ENCODE measurements at places on chromosomes 2 and 18.

GRCh38 chr2:48320742-48321141 is 209.2 kb upstream of the STON1 start:
- DNase-seq = no peak

DNA sequence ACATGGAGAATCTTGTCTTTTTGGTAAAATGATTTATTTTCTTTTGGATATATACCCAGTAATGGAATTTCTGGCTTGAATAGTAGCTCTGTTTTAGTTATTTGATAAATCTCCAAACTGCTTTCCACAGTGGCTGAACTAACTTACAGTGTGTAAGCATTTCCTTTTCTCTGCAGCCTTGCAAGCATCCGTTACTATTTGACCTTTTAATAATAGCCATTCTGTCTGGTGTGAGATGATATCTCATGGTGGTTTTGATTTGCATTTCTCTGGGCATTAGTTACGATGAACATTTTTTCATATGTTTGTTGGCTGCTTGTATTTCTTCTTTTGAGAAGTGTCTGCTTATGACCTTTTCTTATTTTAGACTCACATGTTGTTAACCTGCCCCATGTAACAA is 190.2 kb downstream of the GALR1 start:
- DNase-seq = no peak

DNA sequence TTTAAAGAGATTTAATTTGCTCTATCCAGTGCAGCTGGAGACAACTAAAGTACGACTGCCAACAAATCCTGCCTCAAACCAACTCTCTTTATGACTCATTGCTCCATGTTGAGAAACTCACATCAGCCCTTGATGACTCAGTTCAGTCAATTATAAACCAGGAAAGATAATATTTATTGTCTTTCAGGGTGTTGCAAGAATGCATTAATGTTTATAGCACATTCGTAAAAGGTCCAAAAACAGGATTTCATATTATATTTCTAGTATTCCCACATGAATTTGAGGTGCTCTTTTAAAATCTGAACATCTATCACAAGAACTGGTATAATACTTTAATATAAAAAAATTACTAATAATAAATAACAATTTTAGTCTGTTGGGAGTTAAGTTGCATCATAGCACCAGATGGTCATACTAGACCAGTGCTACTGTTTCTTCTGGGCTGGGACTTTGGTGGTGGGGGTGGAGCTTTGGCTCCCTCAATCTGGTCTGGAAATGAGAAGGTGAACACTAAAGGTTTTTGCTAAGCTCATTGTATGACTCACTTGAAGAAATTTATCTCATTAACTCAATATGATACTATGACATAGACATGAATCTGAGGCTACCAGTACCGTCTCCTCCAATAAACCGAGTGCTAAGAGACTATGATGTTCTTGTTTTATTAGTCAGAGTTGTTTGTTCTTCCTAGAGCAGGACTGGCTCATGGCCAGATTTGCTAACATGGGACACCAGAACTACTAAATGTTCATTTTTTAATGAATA is 26.6 kb upstream of the MAP3K20 start:
- DNase-seq = peak; percentile 61

GRCh38 chr18:9380621-9381395 is 46.2 kb downstream of the TWSG1 start:
- no peak for DNase-seq

GRCh38 chr2:178306352-178307073 is 112.2 kb downstream of the OSBPL6 start:
- DNase-seq = peak; percentile 40

GRCh38 chr2:62536873-62537547 is 31.0 kb upstream of the TMEM17 start:
- DNase-seq = no peak

- DNase-seq = no peak
Measured at GRCh38 chr2:176446718-176447414, 177.6 kb downstream of the MTX2 start.

DNA sequence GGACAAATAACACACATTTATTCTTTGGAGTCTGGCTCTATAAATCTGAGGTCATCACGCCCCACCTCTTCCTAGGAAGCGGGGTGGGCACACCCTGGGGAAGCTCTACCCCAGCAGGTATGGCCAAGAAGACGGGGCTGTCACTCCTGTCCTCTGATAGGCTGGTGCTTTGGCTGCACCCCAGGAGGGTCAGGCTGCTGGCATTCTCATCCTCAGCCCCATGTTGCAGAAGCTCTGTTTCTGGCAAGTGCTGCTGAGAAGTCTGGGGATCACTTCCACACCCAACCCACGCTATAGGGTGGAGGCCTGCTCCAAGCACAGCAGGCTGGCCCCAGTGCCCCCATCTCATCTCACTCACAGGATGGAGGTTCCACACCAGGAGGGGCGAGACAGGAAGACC is 17.6 kb downstream of the ARHGEF4 start:
- no peak for DNase-seq

GRCh38 chr2:41847744-41848441 is 199.9 kb upstream of the PKDCC start:
- DNase-seq = no peak

GRCh38 chr2:171598713-171599319 is 76.5 kb downstream of the CYBRD1 start:
- DNase-seq = peak; percentile 57

DNA sequence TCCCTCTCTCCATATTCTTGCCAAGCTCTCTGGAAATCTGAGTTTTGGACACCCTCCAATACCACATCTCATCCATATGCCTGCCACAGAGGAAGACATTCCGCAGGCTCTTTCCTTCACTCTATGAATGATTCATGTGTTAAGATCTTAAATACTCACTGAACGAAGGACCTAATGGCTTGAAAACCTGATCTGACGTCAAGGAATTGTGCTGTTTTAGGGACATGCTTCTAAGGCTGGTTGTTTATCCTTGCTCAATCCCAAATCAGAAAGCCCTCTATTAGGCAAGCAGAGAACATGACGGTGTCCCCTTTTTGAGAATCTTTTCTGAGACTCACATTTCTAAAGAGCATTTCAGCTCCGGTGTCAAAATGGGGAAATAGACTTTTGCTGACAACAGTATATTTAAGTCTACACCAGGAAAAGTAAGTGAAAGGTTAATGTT is 83.7 kb upstream of the GALNT5 start:
- DNase-seq = no peak

- no peak for DNase-seq
Measured at GRCh38 chr2:61135510-61135909, 26.5 kb upstream of the C2orf74 start.

- no peak for DNase-seq
Measured at GRCh38 chr18:10685484-10685883, 159.7 kb downstream of the NAPG start.

DNA sequence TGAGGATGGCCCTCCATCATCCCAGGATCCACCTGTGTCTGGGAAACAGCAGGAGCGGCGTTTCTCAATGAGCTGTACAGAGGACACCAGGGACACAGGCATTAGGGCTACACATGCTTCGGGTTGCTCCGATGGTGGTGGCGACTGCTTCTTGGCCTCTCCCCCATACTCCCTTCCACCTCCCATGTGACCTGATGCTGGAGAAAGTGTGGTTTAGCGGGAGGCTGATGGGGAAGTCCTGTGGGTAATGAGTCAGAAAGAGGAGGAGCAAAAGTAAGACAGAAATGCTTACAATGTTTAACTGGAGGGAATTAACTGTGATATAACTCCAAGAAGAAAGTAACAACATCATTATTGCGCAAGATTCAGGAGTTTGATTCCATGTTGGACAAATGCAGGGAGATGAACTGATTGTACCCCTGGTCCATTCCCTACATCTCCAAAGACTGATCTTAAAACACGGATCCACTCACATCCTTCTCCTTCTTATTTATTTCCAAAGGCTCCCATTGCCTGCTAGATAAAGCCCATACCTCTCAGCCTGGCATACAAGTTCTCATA is 186.6 kb downstream of the NRP2 start:
- DNase-seq = peak; percentile 56

DNA sequence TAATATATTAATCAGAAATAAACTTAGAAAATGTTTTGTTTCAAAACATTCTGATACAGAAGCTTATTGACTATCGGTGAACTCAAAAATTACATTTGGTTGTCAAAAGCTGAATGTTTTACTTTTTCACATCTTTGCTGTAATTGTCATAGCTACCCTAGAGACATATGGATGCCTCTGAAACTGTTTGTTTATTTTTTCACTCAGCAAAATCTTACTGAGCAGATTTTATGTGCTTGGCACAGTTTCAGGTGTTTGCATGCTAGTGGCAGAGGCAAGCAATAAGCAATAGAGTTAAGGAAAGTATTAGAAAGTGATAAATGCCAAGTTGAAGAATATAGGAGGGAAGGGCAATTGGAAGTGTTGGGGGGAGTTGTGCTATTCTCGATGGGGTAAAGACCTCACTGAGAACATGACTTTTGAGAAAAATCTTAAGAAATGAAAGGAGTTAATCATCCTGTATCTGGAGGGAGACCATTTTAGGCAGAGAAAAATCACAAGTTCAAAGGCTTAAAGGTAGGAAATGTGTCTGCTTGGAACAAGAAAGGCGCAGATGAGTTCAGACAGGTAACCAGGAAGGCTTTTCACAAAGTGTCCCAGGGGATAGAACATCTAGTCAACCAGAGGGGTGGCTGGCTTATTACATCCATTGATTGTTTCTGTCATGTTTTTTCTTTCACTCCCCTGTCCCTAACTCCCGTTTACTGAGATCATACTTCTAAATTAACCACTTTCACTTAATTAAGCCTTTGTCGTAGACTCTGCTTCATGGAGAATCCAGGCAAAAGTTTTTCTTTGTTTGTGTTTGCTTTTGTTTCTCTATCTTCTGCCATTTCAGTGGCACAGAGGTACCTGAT is 27.2 kb upstream of the COBLL1 start:
- no peak for DNase-seq

DNA sequence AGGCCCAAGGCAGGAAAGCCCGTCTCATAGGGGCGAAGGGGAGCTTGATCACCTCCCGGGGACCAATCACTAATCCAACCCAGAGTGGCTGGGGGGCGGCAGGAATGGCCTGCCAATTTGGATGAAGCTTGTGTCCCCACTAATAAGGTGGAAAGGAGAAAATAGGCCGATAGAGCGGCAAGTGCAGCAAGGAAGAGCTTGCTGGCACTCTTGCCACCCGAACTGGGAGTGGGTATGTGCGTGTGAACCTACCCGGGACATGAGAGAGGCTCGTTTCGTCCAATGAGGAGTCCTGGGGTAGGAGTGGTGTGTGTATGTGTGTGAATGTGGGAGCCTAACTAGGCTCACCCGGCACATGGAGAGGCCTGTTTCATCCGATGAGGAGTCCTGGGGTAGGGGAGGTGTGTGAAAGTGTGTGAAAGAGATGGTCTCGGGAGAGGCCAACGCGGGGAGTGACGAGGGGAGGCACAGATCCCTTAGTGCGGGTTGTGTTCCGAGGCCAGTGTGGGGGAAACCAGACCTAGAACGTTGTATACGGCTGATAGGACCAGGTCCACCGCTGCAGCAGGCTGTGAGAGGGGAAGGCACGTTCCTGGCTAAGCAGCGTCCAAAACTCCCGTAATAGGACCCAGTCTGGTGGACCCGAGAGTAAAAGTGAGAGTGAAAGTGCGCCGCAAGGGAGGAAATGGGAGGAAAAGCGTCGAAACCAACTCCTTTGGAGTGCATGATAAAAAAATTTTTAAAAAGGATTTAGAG is 47.1 kb upstream of the SELENOI start:
- peak; percentile 42 for DNase-seq

- no peak for DNase-seq
Measured at GRCh38 chr2:127943186-127943585, 57.4 kb upstream of the AMMECR1L start.

DNA sequence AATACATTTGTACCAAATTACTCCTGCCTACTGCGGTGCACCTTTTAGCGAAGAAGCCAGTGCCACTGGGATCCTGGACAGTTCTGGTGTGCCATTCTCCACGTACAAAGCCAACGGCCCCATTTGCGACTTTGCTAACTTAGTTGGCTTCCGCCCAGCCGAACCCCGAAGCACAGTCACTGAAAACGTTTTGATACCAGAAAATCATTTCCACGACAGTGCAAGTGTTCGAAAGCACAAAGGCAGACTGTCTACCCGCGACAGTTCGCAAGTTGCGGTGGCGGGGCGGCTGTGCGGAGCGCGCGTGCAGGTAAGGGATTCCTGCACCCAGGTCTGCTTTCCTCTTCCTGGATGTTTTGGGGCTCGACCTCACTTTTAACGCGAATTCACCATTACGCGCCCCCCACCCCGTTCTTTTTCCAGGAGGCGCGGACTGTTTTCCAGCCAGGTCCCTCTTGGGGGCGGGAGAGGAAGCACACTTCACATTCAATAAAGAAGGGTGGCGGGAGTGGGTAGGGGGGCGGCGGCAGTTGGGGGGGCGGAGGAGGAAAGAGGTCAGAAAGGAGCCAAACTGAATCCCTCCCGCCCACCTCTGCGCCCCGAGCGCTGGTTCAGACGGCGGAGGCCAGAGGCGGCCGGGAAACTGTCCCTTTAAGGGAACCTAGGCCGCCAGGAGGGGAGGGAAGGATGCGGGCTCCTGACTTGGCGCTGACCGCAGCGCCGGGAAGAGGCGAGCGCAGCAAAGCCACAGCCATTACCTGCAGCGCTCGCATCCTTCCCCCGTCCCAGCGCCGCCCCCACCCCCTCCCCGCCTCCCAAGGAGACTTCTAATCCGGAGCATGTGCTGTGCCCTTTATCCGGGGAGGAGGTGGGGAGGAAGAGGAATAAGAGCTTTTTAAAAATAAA is 107.4 kb upstream of the KCTD1 start:
- DNase-seq = no peak

- DNase-seq = no peak
Measured at GRCh38 chr18:27869735-27870134, 307.2 kb downstream of the CDH2 start.

- peak; percentile 6 for DNase-seq
Measured at GRCh38 chr2:45890819-45891218, 239.3 kb downstream of the PRKCE start.

DNA sequence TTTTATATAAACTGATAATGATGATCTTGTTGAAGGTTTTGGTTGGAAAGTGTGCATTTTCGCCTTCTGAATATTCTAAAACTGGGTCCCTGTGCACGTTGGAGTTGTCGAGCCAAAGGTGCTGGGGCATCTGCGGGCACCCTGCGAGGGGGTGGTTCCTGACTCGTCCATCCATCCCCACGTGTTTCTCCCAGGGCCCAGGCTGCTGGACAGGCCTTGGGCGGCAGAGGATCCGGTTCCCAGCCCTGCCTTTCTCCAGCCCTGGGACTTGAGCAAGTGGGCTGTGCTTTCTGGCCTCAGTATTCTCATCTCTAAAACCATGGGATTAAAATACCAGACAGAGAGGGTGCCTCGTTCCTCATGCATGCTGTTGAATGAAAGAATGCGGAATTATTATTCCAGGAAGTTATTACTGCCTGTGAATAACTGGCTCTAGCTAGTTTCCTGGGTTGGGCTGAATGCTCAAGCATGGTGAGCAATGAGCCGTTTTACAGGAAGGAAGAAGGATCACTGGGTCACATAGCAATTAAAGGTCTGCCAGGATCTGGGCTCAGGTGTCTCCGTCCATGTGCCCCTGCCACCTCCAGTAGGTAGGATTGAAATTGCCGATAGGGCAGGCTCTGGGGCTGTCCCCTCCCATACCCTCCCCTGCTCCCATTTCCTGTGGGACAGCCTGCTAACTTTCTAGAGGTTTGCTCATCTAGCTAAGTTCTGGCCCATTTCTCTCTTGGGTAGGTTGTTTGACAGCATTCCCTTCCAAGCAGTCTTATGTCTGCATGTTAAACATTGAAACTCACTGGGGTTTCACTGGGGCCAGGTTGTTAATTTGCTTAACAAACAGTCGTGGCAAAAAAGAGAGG is 77.2 kb upstream of the HS6ST1 start:
- no peak for DNase-seq

- DNase-seq = no peak
Measured at GRCh38 chr2:202574541-202574940, 60.2 kb upstream of the FAM117B start.

Measured in stimulated activated CD4-positive, alpha-beta T cell treated with anti-CD3 and anti-CD28 coated beads, Interleukin-15, amount 100 ng/mL, for 24 hours (primary cell).